ENCODE measurements at places on chromosomes 2 and 18. TPM values are rescaled to one million over a fixed set of nuclear protein-coding genes. Genes with fewer than 3 reads are reported as not detected.

The C1GALT1C1L gene
- not detected for total RNA-seq

The RAB6C gene
- total RNA-seq = 0.06 TPM

The KCNS3 gene
- not detected for total RNA-seq

The RNU2-63P gene
- 21.4 TPM for total RNA-seq

The EMX1 gene
- total RNA-seq = 0.25 TPM

The CXCR1 gene
- not detected for total RNA-seq

The HAT1 gene
- 88.7 TPM for total RNA-seq

The MYL1 gene
- not detected for total RNA-seq

The OBSL1 gene
- total RNA-seq = 0.99 TPM

The CCDC148 gene
- total RNA-seq = not detected

The MSTN gene
- not detected for total RNA-seq

The CTLA4 gene
- total RNA-seq = 65.0 TPM

The THAP4 gene
- total RNA-seq = 57.3 TPM

The RUFY4 gene
- total RNA-seq = not detected

The MAP3K19 gene
- not detected for total RNA-seq

The MALL gene
- total RNA-seq = 0.50 TPM

The ZNF521 gene
- not detected for total RNA-seq

The LYPD1 gene
- total RNA-seq = not detected

The SERPINB7 gene
- not detected for total RNA-seq

The SCN3A gene
- not detected for total RNA-seq

The SLC40A1 gene
- 1.4 TPM for total RNA-seq

The SEPTIN10 gene
- total RNA-seq = 0.65 TPM

The IRS1 gene
- 4.8 TPM for total RNA-seq

The NBEAL1 gene
- 9.8 TPM for total RNA-seq

The WNT6 gene
- total RNA-seq = 0.13 TPM

The STON1 gene
- total RNA-seq = 1.1 TPM

The LOXHD1 gene
- total RNA-seq = not detected

The PRADC1 gene
- 21.9 TPM for total RNA-seq

The EPB41L5 gene
- 4.4 TPM for total RNA-seq

The WDPCP gene
- 7.8 TPM for total RNA-seq

The SULT1C2 gene
- total RNA-seq = not detected

The MAL gene
- 30.7 TPM for total RNA-seq

The WNT10A gene
- total RNA-seq = 1.1 TPM

The ASTL gene
- total RNA-seq = 18.1 TPM
